ENCODE measurements at places on chromosomes 2 and 18. TPM values are rescaled to one million over a fixed set of nuclear protein-coding genes. Genes with fewer than 3 reads are reported as not detected.

Gene ADD2
- total RNA-seq, result 0.12 TPM

Gene SRD5A2
- total RNA-seq, result not detected

Gene UGT1A3
- total RNA-seq, result not detected

Gene HRH4
- total RNA-seq, result not detected

Gene NT5C1B
- total RNA-seq, result not detected

Gene ANKRD62
- not detected for total RNA-seq

Gene GALR1
- not detected for total RNA-seq

Gene C1QL2
- total RNA-seq, result not detected

Gene ATAD2B
- 4.3 TPM for total RNA-seq

Gene UGT1A5
- total RNA-seq, result not detected

Gene ZC3H6
- 2.0 TPM for total RNA-seq

Gene SERPINB11
- not detected for total RNA-seq

Gene MMADHC
- 131 TPM for total RNA-seq

Gene NAPG
- 13.5 TPM for total RNA-seq

Gene GPR75
- total RNA-seq, result 0.77 TPM

Gene MREG
- total RNA-seq, result 1.1 TPM

Gene STK25
- 216 TPM for total RNA-seq

Gene KCNE4
- total RNA-seq, result 14.1 TPM

Gene CFAP53
- under 0.01 TPM for total RNA-seq

Gene CAPG
- 72.2 TPM for total RNA-seq

Gene RNF152
- 1.4 TPM for total RNA-seq

Gene DSG4
- not detected for total RNA-seq

Gene PLGLB2
- total RNA-seq, result 0.26 TPM

Gene NEU2
- not detected for total RNA-seq

Gene CLHC1
- 0.43 TPM for total RNA-seq

Gene NLRC4
- not detected for total RNA-seq

Gene NIF3L1
- 19.3 TPM for total RNA-seq

Gene TMEM200C
- not detected for total RNA-seq

Data from pericardium fibroblast (primary cell).